ENCODE measurements at places on chromosomes 11 and 22. TPM values are rescaled to one million over a fixed set of nuclear protein-coding genes. Genes with fewer than 3 reads are reported as not detected.

The NPAS4 gene
- not detected for total RNA-seq

The APOL1 gene
- total RNA-seq, result 34.3 TPM

The SCGB2A2 gene
- not detected for total RNA-seq

The MYOD1 gene
- total RNA-seq, result not detected

The LIMK2 gene
- 27.7 TPM for total RNA-seq

The PRR14L gene
- total RNA-seq, result 50.4 TPM

The SLN gene
- not detected for total RNA-seq

The MALAT1 gene
- total RNA-seq, result 4,912 TPM

The APOL5 gene
- total RNA-seq, result not detected

The TMEM184B gene
- total RNA-seq, result 31.7 TPM

The MEI1 gene
- 33.9 TPM for total RNA-seq

The KCNJ4 gene
- not detected for total RNA-seq

The GAB2 gene
- total RNA-seq, result 2.9 TPM

The FAM227A gene
- 0.75 TPM for total RNA-seq

The PIWIL4 gene
- 0.61 TPM for total RNA-seq

The IGSF9B gene
- 12.2 TPM for total RNA-seq

The TCN1 gene
- total RNA-seq, result not detected

The CEP126 gene
- total RNA-seq, result 1.8 TPM

The CCDC157 gene
- 2.9 TPM for total RNA-seq

The MAPK8IP1 gene
- 1.1 TPM for total RNA-seq

The MAJIN gene
- not detected for total RNA-seq

The GSTT4 gene
- total RNA-seq, result not detected

Data from CD8-positive, alpha-beta memory T cell (primary cell).